Tongue (tissue), 3 donors: ENCODE measurements at places on chromosomes 3 and 15. TPM values are rescaled to one million over a fixed set of nuclear protein-coding genes. Genes with fewer than 3 reads are reported as not detected.

The RBP2 gene
- not detected for total RNA-seq

The ZNF774 gene
- 4.9 TPM for total RNA-seq

DNA sequence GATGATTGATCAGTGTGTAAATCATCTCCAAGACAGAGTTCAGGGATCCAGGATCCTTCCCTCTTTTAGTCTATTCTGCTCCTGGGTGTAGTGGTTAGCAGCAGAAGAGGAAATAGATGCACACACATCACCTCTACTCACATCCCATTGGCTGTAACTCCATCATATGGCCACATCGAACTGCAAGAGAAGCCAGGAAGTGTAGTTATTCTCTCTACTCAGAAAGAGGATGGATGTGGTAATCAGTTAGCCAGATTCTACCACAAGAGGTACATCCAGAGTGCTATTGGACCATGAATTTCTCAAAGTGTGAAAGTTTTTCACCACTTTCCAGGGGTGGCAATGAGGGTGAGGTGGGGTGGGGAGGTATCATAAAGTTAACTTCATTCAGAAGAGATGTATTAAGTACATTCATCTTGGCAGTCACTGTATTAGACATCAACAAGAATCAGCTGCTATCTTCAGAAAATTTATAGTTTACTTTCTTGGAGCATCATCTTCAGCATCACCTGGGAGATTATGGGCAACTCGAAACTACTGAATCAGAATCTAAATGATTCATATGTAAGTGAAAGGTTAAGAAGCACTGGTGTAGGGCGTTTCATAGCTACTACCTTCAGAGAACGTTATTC lies 60.6 kb upstream of the GAP43 start:
- no peak for DNase-seq

DNA sequence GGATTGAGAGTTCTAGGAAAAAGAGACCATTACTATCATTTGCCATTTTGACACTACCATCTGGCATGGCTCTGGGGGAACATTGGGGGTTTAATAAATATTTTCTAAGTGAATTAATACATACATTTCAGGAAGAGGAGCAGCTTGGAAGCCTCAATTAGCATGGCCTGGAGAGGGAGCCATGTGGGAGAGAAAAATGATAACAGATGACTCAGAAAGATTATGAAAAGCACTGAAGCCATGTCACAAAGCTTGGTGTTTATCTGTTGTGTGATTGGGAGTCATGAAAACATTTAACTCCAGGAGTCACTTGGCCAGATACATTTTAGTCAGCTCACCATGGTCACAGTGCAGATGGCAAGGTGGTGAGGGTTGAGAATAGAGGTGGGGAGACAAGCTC lies 121.0 kb downstream of the SSR3 start:
- no peak for DNase-seq

The RGMA gene
- 36.2 TPM for total RNA-seq

DNA sequence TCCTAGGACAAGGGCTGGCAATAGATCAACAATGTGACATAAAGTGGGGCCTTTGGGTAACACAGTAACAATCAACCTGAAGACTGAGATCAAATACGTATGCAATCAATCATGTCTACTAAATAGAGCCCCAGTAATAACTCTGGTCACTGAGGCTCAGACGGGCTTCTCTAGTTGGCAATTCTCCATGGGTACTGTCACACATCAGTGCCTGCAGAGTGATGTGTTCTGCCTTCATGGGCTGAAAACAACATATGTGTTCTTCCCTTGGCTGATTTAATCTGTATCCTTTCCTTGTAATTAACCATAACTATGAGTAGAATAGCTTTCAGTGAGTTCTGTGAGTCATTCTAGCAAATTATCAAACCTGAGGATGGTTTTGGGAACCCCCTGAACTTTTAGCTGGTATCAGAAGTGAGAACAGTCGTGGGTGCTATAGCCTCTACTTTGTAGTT lies 113.6 kb downstream of the TMCO5A start:
- DNase-seq = no peak

DNA sequence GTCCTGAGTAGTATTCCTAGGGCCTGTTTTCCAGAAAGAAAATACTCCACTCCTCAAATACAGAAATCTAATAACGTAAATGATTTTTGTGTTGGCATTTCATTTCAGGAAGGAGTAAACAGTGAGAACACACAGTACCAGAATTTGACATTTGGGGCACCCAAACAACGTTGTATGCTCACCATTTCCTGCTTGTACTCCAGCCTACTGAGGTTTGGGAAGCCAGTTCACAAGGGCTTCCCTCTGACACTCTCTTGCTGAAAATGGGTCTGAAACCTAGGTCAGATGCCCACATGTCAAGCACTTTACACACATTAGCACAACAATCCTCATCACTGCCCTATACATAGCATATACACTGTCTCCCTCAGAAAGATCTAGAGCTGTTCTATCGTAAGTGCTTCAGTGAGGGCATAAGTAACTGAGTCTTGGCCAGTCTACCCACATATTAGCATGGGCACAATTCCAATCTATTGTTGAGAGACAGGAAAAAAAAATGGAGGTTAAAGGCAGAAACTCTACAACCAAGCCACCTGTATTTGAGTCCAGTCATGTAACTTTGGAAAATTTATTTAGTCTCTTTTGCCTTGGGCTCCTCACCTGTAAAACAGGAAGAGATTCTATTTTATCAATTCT lies 43.5 kb upstream of the RSL24D1 start:
- no peak for DNase-seq

DNA sequence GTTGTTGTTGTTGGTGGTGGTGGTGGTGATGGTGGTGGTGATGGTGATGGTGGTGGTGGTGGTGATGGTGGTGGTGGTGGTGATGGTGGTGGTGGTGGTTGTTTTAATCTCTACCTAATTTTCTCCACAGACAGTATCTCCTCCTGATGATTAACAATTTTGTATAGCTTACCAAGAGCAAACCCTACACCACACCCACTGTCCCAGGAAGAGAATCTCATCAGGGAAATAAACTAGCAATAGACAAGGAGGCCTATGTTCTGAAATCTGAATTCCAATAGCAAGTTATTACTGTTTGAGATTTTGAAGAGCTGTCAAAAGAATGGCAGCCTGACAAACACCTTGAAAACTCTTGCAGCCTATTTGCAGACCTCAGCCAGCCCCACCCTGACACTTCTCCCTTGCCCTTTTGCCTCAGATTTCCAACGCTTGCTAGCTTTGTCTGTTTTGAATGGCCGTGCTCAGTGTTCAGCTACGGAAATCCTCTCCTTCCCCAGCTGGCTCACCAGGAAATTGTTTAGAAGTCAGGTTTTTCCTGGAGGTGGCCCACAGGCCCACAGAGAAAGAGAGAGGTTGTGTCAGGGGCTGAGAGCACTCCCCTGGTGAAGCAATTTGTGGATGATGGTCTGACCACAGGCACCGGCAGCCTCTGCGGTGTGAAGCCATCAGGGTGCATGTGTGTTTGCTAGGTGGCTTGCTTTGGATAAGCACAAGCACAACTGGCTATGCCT lies 101.6 kb downstream of the MAGI1 start:
- DNase-seq = no peak

DNA sequence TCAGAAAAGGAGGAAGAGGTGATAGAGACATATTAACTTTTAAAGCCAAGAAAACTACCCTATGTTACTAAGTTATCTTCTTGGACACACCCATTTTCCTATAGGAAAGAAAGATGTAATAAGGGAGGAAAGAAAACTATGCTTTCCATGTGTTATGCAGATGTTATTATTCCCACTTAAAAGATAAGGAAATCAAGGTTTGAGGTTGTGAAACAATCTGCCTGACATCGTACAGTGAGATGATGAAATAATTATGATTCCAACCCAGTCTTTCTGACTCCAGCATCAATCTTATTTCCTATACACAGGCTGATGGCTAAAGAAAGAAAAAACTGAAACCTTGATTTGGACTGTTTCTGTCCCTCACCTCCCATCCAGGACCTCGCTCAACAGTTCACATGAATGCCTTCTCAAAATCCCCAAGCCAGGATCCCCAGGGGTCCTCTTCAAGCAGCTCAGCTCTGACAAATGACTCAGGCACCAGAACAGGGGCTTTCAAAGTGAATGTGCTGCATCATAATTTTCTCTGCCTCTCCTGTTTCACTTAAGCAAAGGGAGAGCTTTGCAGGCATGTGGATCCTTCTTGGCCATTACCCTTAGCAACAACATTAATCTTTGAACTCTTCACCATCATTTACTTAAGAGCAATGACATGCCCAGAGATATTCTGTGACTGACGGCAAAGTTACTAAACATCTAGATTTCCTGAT lies 12.4 kb upstream of the EID1 start:
- DNase-seq = peak; percentile 13

The THAP10 gene
- 2.7 TPM for total RNA-seq

- no peak for DNase-seq
Measured at GRCh38 chr3:119295816-119296726, 1.9 kb downstream of the ARHGAP31 start.

The GMNC gene
- total RNA-seq = 0.51 TPM

DNA sequence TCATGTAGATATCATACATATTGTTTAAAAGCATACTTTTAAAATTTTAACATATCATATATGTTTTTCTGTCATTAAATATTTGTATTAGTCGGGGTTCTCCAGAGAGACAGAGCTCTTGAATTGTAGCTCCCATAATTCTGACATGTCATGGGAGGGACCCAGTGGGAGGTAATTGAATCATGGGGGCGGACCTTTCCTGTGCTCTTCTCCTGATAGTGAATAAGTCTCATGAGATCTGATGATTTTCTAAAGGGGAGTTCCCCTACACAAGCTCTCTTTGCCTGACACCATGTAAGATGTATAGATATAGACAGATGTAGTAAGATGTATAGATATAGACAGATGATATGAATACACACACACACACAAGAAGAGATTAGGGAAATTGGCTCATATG lies 161.2 kb upstream of the ABI3BP start:
- DNase-seq = no peak

The CCDC54 gene
- not detected for total RNA-seq

- DNase-seq = no peak
Measured at GRCh38 chr3:77319711-77320110, 279.8 kb downstream of the ROBO2 start.

DNA sequence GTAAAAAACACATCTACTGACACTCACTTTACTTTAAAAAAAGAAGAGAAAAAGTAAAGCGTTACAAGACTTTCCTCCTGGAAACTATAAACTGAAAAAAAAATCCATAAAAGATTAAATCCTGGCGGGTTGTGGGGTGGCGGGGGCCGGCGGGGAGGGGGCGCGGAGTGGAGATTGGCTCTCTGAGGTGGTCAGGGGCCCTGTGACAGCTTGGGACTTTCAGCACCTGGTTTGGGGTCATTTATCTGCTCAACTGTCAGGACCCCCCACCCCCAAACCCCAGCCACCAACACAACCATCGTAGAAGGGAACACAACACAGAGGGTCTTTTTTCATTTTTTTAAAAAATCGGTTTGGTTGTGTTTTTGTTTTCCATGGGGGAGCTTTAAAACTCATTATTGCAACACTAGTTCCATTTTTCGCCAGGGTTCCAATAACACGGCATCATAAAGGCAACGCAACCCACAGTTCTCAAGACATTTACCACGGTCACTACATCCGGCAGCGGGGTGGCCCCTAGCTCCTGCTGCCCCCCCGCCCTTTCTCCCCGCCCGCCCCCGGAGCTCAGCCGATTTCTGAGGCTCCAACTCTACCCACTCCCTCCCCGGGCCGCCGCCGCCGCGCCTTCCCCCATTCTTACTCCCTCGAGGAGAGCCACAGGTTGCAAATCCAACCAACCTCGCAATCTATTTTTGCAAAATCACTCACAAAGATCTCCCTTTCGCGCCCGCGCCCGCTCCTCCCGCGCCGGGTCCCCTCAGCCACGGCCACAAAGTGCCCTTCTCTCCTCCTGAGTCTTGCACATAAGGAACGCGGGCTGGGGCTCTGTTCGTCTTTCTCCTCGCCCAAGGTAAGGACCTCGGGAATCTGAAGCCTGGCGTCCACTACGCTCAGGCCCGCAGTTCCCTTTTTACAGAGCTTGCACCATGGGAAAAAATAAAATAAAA lies 1.8 kb downstream of the BCL6 start:
- DNase-seq = peak; percentile 81

- peak; percentile 94 for DNase-seq
Measured at GRCh38 chr15:81133782-81134461, at the start of gene CFAP161. Gene CFAP161, plus strand, starts transcription at chr15:81134270. Its CDS starts 60 bp downstream, at chr15:81134330.

- no peak for DNase-seq
Measured at GRCh38 chr3:190495796-190496195, 18.1 kb upstream of the IL1RAP start.

The PCSK6 gene
- 10.6 TPM for total RNA-seq

DNA sequence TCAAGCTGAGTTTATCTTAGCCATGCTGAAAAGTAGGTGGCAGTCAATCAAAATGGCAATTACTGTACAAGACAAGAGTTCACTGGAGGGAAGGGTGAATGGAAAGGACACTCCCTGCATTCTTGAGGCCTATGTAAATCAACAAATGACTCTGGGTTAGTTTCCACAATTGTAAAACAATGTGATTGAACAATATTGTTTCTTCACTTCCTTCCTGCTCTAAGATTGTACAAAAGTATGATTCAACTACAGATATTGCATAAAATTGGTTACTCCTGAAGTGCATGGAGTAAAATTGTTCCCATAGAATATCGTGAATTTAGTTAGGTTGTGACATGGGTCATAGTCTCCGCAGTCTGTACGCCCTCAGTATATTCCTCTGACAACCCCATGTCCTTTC lies 277.6 kb downstream of the LPP start:
- no peak for DNase-seq

The ROPN1 gene
- total RNA-seq = not detected

The CLDN16 gene
- total RNA-seq = not detected

- peak; percentile 73 for DNase-seq
Measured at GRCh38 chr15:72339777-72340177, 19.8 kb upstream of the CELF6 start.

The PLA2G4E gene
- total RNA-seq = 1.9 TPM

- DNase-seq = no peak
Measured at GRCh38 chr3:33322412-33322811, 45.2 kb downstream of the FBXL2 start.

The PLCL2 gene
- 94.1 TPM for total RNA-seq

- no peak for DNase-seq
Measured at GRCh38 chr15:63447017-63447676, 57.2 kb upstream of the USP3 start.

DNA sequence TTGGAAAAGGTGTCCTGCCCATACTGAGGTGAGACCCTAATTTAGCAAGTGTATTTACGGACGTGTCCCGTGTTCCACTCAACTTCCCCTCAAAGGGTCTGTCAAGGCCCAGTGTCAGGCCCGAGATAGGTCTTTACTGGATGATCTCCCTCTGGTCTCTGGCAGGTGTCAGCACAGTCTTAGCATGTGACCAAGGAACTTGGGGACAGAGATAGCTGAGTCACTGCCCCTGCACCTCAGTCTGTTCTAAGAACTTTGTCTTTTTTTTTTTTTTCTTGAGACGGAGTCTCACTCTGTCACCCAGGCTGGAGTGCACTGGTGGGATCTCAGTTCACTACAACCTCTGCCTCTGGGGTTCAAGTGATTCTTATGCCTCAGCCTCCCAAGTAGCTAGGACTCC lies 32.1 kb upstream of the ALPK3 start:
- no peak for DNase-seq

- DNase-seq = no peak
Measured at GRCh38 chr3:24202071-24202470, 257.0 kb downstream of the NR1D2 start.

The PLIN1 gene
- not detected for total RNA-seq

The OXSM gene
- 11.2 TPM for total RNA-seq

- DNase-seq = peak; percentile 53
Measured at GRCh38 chr3:128864351-128864811, 15.0 kb upstream of the ACAD9 start.
